Left lung (tissue), 14 donors: ENCODE measurements at places on chromosomes 12 and 14. TPM values are rescaled to one million over a fixed set of nuclear protein-coding genes. Genes with fewer than 3 reads are reported as not detected.

The SMCO2 gene
- 0.52 TPM for total RNA-seq

The KLRG1 gene
- 2.0 TPM for total RNA-seq

The HOXC12 gene
- not detected for total RNA-seq

The LRTM2 gene
- total RNA-seq = not detected

The DNAJC22 gene
- 0.21 TPM for total RNA-seq

- DNase-seq = no peak
These were observed 79.2 kb downstream of the LLPH start for GRCh38 chr12:66051361-66051760.

- no peak for DNase-seq
These were observed 3.9 kb upstream of the HSPA2 start for GRCh38 chr14:64536488-64537245.

GRCh38 chr14:45699471-45699870, 446.5 kb upstream of the MIS18BP1 start:
- no peak for DNase-seq

DNA sequence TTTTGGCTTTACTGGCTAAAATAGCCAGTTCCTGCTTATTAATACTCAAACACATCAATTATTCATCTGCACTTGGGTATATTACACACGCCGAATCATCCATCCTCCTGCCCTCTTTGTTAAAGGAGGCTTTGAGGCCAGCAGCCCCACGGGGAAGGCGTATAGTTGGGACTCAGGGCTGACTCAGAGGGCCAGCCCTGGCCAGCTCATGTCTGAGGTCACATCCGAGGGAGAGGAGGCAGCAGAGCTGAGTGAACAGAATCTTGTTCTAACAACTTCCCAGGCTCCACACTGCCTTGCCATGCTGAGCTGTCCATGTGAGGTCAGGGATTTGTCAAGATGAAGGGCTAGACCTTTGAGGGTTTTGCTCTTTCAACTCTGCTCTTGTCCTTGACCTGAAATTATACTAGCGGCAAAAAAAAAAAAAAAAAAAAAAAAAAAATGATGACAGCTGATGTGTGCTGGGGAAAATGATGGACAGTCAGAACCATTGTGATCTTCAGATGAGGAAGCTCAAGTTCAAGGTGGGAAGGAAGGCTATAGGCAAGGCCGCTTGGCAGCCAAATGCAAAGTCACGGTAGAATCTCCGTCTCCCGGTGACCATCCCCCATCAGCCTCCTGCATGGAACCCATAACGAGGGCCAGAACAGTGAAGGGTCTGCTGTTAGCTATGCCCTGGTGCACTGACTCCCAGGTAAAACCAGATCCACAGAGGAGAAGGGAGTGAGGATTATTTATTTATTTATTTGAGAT, 12.5 kb upstream of the MARK3 start:
- DNase-seq = no peak

The GPRC5A gene
- 478 TPM for total RNA-seq

DNA sequence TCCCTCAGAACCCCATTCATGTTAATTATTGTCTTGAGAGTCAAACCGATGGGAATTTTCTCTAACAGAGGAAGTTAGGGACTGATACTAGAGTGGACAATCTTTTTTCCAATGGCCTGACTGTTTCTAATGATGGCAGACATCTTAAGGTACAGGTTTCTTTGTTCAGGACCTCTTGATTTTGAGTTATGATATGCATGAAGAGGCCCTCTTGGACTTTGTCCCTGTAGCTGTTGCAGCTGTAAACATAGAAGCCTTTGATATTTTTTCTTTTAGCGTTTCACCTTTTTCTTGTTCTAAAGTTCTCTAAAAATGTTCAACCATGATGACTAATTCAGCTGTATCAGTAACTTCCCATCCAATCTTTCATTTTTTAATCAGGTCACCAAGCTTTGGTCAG, 53.0 kb downstream of the LGR5 start:
- no peak for DNase-seq

DNA sequence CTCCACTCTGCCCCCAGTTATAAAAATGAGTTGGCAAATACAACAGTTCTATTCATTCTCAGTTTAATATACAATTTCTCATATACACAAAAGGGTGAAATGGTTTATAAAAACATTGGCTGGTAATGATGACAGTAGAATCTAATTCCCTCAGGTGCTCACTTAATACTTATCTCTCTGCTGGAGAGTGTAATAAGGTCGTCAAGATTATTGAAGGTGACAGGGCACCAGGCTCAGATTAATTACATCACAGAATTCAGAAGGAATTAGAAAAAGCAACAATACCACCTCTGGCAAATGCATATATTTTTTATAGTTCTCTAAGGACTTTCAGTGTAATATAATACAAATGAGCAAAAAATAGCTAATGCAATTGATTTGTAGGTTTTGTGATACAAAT, 42.3 kb downstream of the ATXN7L3B start:
- DNase-seq = no peak
